ENCODE measurements at places on chromosomes 6 and 20. TPM values are rescaled to one million over a fixed set of nuclear protein-coding genes. Genes with fewer than 3 reads are reported as not detected.

Gene RBM38
- 34.2 TPM for total RNA-seq

Gene ZC3H12D
- total RNA-seq, result 2.7 TPM

Gene MPC1
- total RNA-seq, result 214 TPM

Gene KCNQ2
- not detected for total RNA-seq

Gene RAD21L1
- total RNA-seq, result not detected

Gene C20orf144
- 0.09 TPM for total RNA-seq

Gene PSORS1C1
- 0.02 TPM for total RNA-seq

Gene GOPC
- 54.3 TPM for total RNA-seq

- no peaks in the 10 kb centered on the region for H3K4me1 ChIP-seq
- no peak overlapping the region for H3K27ac ChIP-seq
- H3K27me3 ChIP-seq, result no peaks in the 10 kb centered on the region
- H3K36me3 ChIP-seq, result no peaks in the 10 kb centered on the region
- H3K4me3 ChIP-seq, result no peak overlapping the region
- no peak for DNase-seq
These were observed 72.8 kb downstream of the MAP3K5 start for GRCh38 chr6:136719280-136720044.

GRCh38 chr20:4844751-4845465 lies 123.2 kb downstream of the PRND start:
- H3K4me1 ChIP-seq, result peaks cover 4% of the 10 kb centered on the region
- no peaks in the 10 kb centered on the region for H3K36me3 ChIP-seq
- H3K4me3 ChIP-seq, result no peak overlapping the region
- DNase-seq, result no peak
- no peak overlapping the region for H3K27ac ChIP-seq

DNA sequence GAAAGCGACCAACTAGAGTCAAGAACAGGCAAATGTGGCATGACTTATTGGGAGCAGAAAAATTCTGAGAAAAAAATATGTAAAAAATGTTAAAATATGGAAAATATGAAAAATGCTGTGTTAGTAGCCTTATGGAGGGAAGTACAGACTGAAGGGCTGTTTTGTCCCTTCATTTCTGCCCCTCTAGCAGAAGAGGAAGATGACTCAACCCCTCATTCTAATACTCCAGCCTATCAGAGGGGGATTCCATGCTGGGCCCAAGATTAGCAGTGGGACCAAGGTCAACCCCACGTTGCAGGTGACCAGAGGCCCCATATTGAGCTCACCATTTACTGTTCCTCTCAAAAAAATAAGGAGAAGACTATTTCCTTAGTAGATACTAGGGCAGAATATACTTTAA lies 8.4 kb downstream of the MUC21 start:
- no peaks in the 10 kb centered on the region for H3K36me3 ChIP-seq
- no peaks in the 10 kb centered on the region for H3K4me1 ChIP-seq
- no peak for DNase-seq
- no peak overlapping the region for H3K27ac ChIP-seq

DNA sequence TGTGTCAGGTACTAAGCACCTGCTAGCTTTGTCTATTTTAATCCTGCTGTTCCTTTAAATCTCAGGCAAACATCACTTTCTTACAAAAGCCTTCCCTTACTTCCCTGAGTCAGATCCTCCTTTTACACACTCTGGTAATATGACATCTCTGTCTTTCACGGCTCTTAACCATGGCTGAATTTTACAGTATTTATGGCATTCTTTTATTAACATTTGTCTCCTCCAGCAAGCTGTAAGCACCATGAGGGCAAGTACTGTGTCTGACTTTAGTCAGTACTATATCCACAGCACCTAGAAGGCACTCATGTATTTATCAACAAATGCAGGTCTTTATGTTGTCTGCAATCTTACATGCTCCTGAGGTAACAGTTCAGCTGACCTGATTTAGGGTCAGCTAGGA lies 33.7 kb upstream of the HBS1L start:
- no peak for DNase-seq
- H3K27me3 ChIP-seq, result no peaks in the 10 kb centered on the region
- no peak overlapping the region for H3K27ac ChIP-seq
- no peaks in the 10 kb centered on the region for H3K36me3 ChIP-seq

DNA sequence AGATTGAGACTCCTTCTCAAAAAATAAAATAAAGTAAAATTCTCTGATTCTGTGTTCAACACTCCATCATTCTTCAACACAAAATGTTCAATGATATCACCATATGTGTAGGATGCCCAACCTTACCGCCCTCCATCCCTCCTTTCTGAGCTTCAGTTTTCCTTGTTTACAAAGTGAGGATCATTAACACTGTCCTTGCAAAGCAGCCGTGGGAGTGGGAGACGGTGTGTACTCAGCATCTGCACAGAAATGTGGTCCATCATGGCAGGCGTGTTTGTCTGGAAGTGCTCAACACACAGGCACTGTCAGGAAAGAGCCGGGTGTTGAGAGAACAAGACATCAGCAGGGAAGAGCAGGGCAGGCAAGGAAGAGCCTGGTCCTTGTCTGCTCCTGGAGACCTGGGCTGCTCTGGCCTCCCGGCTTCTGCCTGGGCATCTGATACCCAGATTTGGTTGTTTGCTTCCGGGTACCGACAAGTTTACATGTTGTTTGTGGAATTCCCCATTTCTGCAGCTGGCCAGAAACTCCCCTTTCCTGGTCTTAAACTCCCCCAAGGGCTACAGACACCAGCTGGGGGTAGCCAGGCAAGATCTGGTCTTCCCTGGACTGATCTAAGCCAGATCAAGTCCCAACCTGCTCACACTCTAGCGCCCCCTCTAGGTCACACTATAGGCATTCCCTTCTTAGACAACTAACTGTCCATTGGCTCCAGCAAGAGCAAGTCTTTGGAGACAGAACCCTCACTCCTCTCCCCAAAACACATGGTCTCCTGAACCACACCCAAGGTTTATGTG lies 26.7 kb upstream of the TTPAL start:
- H3K27me3 ChIP-seq, result no peaks in the 10 kb centered on the region
- peak; percentile 68 for DNase-seq
- H3K36me3 ChIP-seq, result no peaks in the 10 kb centered on the region
- H3K4me3 ChIP-seq, result no peak overlapping the region
- H3K27ac ChIP-seq, result no peak overlapping the region

DNA sequence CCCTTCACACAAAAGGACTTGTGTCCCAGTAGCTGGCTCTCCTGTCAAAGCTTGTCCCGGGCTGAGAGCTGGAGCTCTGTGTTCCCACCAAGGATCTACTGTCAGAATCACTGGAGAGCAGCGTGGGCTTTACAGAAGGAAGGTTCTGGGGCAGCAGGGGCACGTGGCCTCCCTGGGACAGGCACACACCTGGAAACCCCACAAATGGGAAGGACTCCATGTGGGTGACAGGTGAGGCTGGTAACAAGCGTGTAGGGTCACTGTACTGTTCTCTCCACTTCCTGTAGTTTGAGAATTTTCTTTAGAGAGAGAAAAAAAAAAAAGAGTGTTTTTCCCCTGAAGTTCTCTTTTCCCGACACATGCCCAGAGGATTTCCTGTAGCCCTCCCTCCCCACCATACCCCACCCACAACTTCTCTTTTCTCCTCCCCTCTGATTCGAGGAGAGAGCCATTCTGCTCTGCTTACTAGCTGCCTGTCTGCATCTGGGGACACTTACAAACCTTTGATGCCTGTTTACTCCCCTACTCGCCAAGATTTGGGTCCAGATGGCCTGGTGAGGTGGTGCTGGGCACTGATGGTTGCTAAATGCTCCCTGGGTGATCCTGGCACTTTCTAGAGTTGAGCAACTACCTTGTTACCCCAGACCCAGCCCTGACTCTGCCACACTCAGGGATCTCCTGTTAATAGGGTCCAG lies 84.1 kb upstream of the SIRPA start:
- H3K4me3 ChIP-seq, result peak overlapping the region; percentile 47
- peak overlapping the region; percentile 74 for H3K27ac ChIP-seq
- peaks cover 47% of the 10 kb centered on the region for H3K4me1 ChIP-seq
- no peaks in the 10 kb centered on the region for H3K36me3 ChIP-seq

DNA sequence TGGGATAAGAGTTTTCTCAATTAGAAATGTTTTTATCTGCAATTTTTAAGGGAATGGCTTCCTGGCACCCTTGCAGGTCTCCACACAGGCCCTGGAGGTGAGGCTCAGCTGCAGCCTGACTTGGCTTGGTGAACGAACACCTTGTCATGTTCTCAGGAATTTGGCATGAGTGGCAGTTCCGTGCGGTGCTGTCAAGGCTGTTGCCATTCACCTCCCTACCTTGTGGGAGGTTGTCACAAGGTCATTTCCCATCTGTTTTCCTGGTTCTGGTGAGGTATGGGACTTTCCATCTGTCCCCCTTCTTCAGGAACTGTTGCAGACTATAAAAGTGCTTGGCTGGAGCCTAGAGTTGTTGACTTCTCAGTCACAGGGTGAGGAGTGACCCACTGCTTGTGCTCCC lies 82.9 kb downstream of the ELOVL4 start:
- no peak overlapping the region for H3K27ac ChIP-seq
- H3K27me3 ChIP-seq, result no peaks in the 10 kb centered on the region
- peaks cover 12% of the 10 kb centered on the region for H3K4me1 ChIP-seq
- DNase-seq, result no peak
- no peaks in the 10 kb centered on the region for H3K36me3 ChIP-seq
- H3K4me3 ChIP-seq, result no peak overlapping the region

DNA sequence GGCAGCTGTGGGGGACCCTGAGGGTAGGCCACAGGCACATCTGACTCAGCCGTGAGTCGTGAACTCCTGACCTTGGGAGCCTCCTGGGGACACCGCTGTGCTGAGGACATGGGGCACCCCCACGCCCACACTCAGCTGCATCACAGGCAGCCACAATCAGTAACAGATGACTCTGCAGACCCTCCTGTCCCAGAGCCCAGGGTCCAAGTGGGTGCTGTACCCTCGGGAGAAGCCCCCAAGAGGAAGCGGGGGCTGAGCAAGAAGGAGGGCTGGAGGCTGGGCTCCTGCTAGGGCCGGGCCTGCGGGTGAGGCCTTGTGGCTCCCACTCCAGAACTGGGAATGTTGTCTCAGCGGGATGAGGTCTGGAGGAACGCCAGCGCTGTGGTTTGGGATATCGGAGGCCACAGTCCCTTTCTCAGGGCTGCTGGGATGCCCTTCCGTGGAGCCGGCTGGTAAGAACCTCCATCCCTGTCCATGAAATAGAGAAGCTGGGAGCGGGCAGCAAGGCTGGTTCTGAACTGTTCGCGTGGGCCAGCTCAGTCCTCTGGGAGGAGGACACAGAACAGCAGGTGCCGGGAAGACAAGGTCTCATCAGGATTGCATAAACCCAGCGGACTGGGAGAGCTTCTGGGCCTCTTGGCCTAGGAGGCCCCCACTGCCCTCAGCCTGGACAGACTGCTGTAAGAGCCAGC lies 3.1 kb upstream of the LAMA5 start:
- no peaks in the 10 kb centered on the region for H3K36me3 ChIP-seq
- H3K27ac ChIP-seq, result peak overlapping the region; percentile 95
- DNase-seq, result no peak
- no peaks in the 10 kb centered on the region for H3K27me3 ChIP-seq
- H3K4me1 ChIP-seq, result peaks cover 75% of the 10 kb centered on the region
- peak overlapping the region; percentile 91 for H3K4me3 ChIP-seq

DNA sequence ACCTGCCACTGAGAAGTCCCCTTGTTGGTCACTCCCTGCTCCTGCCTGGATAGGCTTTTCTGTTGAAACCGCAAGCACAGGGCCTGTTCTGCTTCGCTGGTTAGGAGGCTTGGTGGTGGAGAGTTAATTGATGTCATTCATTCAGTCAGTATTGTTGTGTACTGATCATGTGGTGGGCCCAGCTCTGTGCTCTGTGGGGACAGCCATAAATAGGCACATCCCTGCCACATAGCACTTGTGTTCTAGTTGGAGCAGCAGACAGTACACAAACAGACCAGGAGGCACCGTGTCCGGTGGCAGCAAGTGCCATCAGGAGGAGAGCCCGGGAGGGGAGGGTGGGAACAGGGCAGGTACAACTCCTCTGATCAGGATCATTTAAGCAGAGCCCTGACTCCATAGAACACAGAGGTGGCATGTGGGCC lies 155.2 kb upstream of the INSM1 start:
- no peak for DNase-seq
- no peaks in the 10 kb centered on the region for H3K36me3 ChIP-seq
- H3K27me3 ChIP-seq, result no peaks in the 10 kb centered on the region

- H3K36me3 ChIP-seq, result no peaks in the 10 kb centered on the region
- no peak overlapping the region for H3K4me3 ChIP-seq
- H3K27me3 ChIP-seq, result no peaks in the 10 kb centered on the region
- H3K4me1 ChIP-seq, result peaks cover 32% of the 10 kb centered on the region
These were observed 66.2 kb downstream of the UNC5CL start for GRCh38 chr6:40972814-40973213.
